ENCODE measurements at places on chromosomes 1 and 21. TPM values are rescaled to one million over a fixed set of nuclear protein-coding genes. Genes with fewer than 3 reads are reported as not detected.

- DNase-seq, result no peak
Measured at GRCh38 chr1:168408539-168408865, 127.8 kb downstream of the TBX19 start.

DNA sequence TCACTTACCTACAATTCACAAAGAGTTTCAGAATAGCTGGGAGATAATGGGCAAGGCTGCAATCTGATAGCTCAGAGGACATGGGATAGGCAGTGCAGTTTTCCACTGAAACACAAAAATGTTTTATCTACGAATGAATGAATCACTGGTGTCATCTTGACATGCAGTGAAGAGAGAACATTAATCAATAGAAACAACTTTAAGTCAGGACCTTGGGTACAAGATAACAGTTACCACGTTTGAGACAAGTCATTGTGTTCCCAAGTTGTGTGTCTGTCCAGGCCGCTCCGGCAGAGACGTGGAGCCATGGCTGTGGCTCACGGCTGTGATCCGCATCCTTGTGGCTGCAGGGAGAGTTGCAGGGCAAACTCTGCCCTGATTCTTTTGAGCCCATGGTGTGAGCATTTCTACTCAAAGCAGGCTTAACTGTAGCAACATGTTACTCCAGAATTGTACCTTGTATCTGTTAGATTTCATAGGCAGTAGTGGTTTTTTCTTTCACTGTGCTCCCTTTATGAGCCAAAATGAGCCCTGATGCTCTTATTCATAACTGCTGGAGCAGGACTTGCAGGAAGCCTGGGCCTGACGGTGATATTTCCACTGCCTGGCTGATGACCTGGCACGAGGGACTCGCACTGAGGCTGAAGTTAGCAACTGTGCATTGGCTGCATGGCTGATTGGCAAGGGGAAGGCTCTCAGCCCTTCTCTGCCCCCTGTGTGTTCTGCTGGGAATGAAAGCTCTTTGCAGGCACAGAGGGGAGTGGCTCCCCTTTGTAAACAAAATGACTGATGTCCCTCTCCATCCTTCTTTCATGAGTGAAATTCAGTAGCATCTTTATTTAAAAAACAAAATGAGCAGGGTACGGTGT is 465.2 kb downstream of the AJAP1 start:
- no peak for DNase-seq

GRCh38 chr1:150567717-150568593 is 11.5 kb downstream of the MCL1 start:
- no peak for DNase-seq

DNA sequence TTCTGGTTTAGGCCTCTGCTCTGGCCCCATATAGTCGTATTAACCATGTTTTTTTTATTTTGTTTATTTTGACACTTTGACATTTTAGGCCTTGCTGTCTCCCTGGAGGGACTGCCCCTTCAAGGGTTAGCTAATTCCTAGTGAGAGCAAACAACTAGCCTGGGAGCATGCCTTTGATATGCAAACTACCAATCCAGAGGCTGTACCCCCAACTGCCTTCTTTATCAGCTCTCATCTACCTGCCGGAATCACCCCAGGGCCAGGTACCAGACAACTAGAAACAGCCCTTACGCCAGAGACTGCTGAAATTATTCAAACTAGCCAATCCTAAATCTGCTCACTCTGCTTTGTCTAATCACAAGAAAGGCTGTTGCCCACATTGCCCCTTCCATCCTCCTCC is 13.0 kb upstream of the ST6GALNAC5 start:
- DNase-seq, result no peak

DNA sequence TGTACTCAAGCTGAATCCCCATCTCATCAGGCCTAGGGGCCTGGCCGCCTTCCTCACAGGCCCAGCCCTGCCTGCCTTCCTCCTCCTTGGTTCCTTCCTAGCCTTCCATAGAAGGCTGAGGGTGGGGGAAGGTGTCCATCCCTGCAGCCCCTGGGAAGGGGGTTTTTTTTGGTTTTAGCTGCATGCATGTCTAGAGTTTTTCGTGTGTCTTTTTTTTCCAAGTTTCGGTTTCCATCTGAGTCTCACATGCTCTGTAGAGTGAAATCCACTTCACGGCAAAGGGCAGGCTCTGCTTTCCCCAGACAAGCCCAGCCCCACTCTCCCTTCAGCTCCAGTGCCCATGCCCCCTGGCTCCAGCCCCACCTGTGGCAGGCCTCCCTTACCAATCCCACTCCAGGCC is 32.1 kb downstream of the GRHL3 start:
- DNase-seq, result no peak

- DNase-seq, result no peak
Measured at GRCh38 chr1:244067893-244068292, 16.8 kb downstream of the ZBTB18 start.

- no peak for DNase-seq
Measured at GRCh38 chr1:3894626-3895278, 5.3 kb downstream of the C1orf174 start.

GRCh38 chr1:2637442-2638145 is 4.8 kb upstream of the MMEL1 start:
- no peak for DNase-seq

GRCh38 chr1:181398544-181398943 is 84.8 kb upstream of the CACNA1E start:
- no peak for DNase-seq

- DNase-seq, result no peak
Measured at GRCh38 chr1:236515443-236515958, 8.3 kb upstream of the LGALS8 start.

DNA sequence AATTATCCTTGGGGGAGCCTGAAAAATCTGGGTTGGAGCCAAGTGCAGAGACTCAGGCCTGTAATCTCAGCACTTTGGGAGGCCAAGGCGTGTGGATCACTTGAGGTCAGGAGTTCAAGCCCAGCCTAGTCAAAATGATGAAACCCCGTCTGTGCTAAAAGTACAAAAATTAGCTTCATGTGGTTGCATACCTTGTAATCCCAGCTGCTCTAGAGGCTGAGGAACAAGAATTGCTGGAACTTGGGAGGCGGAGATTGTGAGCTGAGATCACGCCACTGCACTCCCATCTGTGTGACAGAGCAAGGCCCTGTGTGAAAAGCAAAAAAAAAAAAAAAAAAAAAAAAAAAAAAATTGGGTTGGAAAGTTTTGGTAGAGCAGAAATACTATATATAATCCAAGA is 1563.6 kb upstream of the PRMT6 start:
- DNase-seq, result no peak

- no peak for DNase-seq
Measured at GRCh38 chr1:11495579-11495978, 16.6 kb downstream of the DISP3 start.

DNA sequence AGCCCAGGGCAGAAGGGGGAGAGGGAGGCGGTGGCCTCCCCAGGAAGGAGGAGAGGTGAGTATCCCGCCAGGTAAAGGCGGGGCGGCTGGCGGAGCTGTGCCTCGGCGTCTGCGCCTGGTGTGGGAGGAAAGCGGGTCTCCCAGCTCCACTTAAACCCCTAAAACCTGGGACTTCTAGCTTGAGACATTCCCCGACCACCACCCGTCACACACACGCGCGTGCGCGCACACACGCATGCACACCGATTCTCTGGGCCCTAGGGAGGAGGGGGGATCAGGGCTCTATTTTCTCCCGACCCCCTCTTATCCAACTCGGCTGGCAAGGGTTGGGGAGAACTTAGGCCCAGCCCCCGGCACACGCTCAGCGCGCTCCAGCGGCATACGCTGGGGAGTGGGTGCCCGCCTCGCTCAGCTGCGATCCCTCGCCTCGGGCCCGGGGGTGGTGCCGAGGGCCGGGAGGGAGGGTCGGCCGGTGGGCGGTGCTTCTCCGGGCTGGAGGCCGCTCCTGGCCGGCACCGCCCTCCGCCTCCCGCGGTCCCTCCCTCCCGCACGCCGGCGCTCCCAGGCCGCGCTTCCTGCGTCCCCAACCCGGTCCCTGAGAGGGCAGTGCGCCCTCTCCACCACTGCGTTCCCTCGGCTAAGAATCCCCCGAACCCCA is at the start of gene TMEM51:
Gene TMEM51, plus strand, starts transcription at position 564 of the 658 bp plus-strand sequence. CDS start 61,341 bp downstream, outside the sequence.
- DNase-seq, result peak; percentile 40

DNA sequence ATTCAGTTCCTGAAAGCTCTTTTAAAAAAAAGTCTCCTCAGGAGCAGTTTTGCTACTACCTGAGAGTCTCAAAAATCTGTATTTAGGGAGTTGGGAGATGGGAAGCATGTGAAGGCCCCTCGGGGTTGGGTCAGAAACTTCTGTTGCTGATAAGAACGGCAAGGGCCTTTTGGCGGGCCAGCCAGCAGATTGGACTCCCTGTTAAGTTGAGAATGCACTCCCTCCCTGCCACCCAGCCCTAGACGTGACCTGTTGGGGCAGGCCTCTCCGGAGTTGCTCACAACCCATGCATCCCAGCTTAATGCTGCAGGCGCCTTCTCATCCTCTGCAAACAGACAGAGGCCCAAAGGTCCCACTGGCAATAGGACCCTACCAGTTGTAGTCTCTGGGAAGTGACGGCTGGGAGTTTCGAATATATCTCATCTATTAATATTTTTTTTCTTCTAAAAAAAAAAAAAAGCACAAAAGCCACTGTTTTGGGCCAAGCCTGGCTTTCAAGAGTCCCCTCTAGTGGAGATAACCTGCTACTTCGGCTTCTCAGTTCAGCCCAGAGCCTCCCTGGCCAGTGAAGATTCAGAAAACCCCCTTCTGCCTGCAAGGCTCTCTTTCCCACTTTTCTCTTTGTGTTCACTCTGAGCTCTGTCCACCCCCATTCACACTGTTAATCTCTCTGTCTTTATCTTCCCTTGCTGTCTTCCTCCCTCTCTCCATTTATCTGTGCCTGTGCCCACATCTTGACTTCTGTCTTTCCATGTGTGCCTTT is 5.3 kb downstream of the PLXNA2 start:
- no peak for DNase-seq

- DNase-seq, result no peak
Measured at GRCh38 chr1:25804244-25804963, 4.4 kb downstream of the SELENON start.

DNA sequence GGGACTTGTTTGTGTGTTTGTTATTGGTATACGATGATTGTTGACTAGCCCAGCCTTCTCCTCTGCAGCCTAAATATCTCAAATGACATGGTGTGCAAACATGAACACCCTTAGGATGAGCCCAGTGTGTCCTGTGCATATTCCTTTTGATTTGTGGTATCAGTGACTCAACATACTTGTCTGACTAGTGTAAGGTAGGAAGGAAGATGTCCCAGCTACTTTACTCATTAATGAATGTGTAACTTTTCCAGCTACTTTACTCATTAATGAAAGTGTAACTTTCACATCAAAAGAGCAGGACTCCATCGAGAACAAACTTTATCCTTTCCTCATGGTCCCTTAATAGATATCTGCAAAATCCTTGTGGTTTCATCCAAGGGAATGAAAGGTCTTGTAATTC is 2.7 kb upstream of the ZNF692 start:
- DNase-seq, result no peak

GRCh38 chr21:15199414-15200383 is 134.9 kb upstream of the NRIP1 start:
- DNase-seq, result no peak

GRCh38 chr1:116167625-116168276 is 56.6 kb downstream of the MAB21L3 start:
- DNase-seq, result no peak

GRCh38 chr1:33378524-33378923 is 52.4 kb downstream of the PHC2 start:
- no peak for DNase-seq

DNA sequence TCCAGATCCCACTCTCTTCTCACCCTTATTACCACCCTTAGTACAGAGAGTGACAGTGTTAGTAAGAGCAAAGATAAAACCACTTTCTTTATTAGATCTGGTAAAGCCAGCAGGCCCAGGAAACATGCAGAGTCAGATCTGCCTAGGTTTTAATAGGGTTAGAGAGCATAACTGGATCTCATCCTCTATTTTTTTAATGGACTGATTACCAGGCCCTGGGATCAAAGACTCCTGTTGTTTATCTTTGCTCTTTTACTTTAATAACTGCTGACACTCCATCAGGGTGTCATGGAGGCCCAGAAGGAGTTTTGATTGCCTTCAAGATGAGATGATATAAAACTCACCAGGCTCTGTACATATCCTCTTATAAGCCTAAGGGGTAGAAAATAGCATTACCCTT is 45.3 kb upstream of the RGS5 start:
- no peak for DNase-seq

DNA sequence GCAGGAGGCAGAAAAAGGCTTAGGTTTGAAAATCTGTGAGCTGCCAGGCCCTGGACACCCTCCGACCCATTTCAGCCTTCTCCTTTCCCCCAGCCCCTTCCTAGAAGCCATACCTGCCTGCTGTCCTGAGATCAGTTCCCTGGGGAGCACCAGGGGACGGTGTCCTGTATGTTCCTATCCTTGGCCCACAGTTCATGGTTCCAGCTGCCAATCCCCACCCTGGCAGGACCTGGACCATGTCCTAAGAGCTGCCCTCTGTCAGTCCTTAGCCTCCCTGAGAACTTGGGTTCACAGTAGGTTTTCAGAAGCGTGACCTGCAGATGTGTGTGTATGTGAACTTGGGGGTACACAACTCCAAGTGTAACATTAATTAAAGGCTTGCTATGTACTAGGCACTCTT is 3.8 kb downstream of the TCEA3 start:
- no peak for DNase-seq

DNA sequence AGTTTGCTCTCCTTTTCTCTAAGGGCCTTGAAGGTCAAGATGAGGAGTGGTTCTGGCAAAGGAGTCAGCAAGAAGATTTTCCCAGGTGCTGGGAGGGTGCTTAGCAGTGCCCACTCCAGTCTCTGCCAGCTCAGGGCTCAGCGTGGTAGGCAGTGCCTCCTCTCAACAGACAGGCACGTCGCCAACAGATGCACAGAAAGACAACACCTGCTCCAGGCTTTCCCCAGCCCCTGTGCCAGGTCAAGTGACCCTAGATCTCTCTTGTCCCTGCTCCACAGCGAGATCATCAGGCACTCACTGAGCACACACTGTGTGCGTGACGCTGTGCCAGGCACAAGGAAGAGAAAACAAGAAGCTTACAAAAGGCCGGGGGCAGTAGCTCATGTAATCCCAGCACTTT is 86.0 kb downstream of the CASZ1 start:
- DNase-seq, result no peak

DNA sequence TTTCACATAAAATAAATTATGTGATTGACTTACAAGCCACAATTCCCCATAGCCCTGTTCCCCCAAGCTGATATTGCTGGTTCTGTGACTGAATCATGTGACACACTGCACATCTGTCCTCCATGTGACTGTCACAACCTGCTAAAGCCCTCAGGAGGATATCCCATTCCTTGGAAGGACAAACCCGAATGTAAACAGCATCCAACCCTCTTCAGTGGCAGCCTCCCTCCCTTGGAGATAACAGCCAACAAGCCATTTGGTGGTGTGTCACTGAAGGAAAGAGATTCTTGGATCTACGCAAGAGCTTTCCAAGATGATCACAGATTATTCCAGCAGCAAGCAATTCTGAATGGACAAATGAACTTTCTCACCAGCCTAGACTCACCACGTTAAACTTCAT is 153.9 kb upstream of the TIAM1 start:
- no peak for DNase-seq

Gene ASPM
- 67.7 TPM for total RNA-seq

Gene CFHR3
- total RNA-seq, result 5.0 TPM

Gene ACKR1
- not detected for total RNA-seq

Gene NTRK1
- total RNA-seq, result 5.5 TPM

Gene MAP3K21
- total RNA-seq, result 22.9 TPM
